Hindlimb muscle (tissue), 1 donor: ENCODE measurements at places on chromosomes 4 and X. TPM values are rescaled to one million over a fixed set of nuclear protein-coding genes. Genes with fewer than 3 reads are reported as not detected.

DNA sequence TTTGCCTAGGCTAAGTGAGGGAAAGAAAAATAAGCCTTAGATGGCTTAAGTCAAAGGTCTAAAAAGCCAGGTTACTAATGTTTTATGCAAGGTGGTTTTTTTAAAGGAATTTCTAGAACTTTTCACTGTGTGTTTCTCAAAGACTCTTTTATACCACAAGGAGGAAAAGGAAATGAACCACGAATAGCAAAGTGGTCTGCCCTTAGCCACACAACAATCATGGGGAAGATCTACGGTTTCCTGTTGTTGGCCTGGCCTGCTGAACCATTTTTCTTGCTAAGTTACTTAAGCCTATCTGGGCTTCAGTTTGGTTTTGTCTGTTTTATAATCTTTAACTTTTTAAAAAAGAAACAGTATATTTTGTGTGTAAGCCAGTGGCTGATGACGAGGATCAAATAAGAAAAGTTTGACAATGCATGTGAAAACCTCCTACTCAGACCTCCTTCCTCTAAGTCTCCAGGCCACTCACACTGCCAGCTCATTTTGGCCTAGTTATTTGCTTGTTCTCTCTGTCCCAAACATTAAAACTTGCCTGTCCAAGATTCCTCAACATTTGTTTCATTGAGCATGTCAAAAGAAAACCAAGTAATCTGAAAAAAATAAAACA is 56.7 kb upstream of the COL25A1 start:
- DNase-seq = no peak

- no peak for DNase-seq
Observed at GRCh38 chrX:46876901-46877300, 35.3 kb upstream of the JADE3 start.

ODAPH gene
- not detected for polyA plus RNA-seq

- no peak for DNase-seq
Observed at GRCh38 chr4:3516061-3516835, 16.0 kb downstream of the LRPAP1 start.

- no peak for DNase-seq
Observed at GRCh38 chr4:11842620-11843263, 414.0 kb upstream of the HS3ST1 start.

NLGN4X gene
- 2.5 TPM for polyA plus RNA-seq

DNA sequence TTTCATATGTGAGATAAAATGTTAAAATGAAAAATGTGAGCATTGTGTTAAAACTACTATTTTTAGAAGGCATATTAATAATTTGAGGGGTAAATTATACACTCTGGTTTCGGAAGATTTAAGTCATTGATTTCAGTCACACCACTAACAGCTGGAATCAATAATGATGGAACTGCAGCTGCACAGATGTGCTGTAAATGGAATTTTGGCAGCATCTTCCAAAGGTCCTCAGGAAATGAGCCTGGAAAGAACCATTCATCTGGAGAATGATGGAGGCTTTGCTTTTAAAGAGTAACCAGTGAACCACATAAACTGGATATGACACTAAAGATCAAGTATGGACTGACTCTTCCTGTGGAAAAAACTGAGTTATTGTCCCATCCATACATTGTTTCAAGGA is 759.0 kb upstream of the EPHA5 start:
- peak; percentile 11 for DNase-seq

MAGEB2 gene
- not detected for polyA plus RNA-seq

TXK gene
- polyA plus RNA-seq = 0.65 TPM

DNA sequence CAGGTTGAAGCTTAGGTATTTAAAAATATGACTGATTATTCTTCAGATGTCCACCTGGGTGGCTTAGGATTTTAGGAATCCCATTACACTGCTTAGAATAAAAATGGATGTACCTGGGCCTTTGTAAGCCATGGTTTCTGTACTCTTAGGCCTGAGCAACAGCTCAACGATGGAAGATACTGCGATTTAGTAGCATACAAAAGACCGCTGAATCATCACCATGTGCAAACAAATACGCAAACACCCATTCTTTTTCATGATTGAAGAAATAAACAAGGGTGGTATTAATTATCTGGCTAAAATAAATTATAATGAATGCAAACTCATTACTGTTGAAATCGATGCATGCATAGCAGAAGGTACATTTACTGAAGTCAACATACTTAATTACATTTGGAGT is 188.9 kb downstream of the ZNF330 start:
- DNase-seq = no peak

P2RY8 gene
- polyA plus RNA-seq = 1.9 TPM

- no peak for DNase-seq
Observed at GRCh38 chrX:123665197-123665596, 67.7 kb downstream of the THOC2 start.

DNA sequence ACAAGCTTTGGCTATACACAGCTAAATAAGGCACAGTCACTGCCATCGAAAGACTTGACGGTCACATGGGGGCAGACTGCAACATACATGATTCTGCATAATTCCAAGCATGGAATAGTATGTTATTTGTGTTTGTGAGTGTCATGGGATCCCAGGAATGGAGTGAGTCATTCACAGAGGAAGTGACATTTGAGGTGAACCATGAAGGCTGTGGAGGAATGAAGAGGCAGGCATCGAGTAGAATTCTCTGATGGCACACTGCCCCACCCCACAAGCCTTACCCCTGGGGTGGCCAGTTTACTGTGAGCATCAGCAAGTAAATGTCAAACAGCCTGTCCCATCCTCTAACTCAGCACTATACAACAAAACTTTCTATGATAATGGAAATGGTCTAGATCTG is 619.7 kb downstream of the MID1IP1 start:
- DNase-seq = no peak

LRP2BP gene
- polyA plus RNA-seq = 4.7 TPM

DNA sequence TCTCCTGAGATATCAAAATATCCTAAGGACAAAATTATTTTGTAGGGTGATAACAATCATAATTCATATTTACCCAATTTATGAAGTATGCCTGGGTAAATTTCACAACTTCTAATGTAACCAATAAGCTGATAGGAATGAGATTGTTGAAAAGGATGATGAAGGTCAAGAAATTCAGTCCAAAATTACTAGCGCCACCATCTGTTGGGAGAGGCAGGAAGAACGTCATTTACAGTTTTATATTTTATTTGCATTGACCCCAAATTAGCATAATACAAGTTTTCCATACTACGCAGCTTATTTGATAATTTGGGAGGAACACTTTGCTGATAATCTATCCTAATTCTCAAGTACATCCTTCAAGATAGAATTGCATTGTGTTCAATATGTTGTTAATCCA is 78.7 kb downstream of the ATP8A1 start:
- no peak for DNase-seq

KIT gene
- 7.6 TPM for polyA plus RNA-seq

DNA sequence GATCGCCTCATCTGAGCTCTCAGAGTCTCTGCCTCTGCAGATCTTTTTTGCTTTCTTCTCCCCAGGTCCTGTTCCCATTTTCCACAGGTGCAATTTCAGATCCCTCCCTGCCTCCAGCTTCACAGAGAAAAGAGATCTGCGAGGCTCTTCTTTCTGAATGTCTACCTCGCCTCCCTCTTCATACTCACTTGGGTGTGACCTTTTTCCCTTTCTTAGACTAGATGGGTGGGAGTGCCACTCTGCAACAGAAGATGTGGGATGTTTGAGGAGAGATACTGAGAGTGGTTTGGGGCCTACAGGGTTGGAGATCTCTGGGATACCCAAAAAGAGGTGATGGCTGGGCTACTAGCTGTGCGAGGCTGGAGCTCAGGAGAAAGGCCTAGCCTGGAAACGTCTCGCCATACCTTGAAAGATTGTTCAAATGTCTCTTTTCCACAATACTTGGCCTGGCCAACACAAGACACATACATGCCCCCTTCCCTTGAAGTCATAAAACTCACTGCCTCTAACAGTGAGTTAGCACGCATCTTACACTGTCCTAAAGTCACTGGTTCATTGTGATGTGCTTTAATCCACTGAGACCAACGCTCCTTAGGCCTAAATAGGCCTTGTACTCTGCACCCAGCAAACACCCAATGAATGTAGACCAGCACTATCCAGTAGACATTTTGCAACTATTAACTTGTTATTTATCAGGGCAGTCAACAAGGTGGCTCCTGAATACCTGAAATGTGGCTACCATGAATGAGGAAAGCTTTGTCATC is 33.6 kb downstream of the IRF2 start:
- no peak for DNase-seq

SHOX gene
- 3.0 TPM for polyA plus RNA-seq

GRCh38 chr4:10743357-10743756 is 58.8 kb upstream of the CLNK start:
- no peak for DNase-seq

CT47C1 gene
- polyA plus RNA-seq = not detected

- DNase-seq = no peak
Observed at GRCh38 chr4:15109600-15109999, 107.3 kb downstream of the CPEB2 start.

DNA sequence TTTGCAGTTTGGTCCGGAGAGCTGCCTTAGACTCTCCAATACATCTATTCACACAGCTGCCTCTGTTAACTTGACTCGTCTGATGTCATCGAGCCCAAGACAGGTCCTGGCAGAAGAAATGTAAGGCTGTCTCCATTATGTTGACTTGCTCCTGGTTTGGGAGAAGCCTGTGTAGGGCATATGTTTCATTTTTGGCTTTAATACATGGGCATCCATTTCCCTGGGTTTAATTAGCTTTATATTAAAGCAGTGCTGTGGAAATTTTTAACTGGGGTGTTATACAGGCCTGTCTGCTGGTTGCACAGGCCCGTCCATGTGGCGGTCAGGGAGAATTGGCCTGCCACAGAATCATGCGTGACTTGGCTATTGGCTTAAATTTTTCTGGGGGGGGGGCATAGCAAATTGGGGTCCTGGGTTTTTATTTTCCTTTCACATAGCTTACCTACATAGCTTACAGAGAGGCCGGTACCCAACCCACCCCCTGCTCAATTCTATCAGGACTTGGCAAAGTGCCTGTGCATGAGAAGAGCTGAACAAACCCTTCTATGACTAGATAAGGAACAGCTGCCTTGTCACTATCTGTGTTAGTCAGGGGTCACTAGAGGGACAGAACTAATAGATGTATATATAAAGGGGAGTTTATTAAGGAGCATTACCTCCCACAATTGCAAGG is 123.5 kb upstream of the WDR1 start:
- no peak for DNase-seq

DNA sequence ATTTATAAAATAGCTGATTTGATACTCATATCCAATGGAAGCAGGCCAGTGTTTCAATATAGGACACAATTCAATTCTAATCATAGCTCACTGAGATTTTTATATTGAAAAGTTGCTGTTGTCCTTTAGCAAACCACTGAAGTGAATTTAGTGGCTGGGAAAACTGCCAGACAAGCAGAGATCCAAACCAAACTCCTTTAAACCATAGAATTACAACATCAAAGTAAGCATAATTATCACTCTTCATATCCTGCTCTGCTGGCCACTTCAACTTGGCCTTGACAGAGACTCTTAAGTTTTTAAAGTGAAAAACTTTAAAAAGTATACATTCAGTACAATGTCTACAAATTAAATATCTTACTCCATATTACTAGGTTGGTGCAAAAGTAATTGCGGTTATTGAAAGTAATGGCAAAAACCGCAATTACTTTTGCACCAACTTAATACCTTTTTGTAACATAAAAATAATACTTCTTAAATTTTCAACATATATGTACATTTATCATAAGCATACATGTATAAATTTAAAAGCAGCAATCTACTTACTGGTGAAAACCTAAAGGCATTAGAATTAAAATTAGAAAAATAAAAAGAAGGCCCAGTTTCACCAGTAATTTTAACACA is 433.0 kb downstream of the PCDH10 start:
- no peak for DNase-seq

MAP3K15 gene
- polyA plus RNA-seq = 0.54 TPM

NUP62CL gene
- 0.98 TPM for polyA plus RNA-seq

DNA sequence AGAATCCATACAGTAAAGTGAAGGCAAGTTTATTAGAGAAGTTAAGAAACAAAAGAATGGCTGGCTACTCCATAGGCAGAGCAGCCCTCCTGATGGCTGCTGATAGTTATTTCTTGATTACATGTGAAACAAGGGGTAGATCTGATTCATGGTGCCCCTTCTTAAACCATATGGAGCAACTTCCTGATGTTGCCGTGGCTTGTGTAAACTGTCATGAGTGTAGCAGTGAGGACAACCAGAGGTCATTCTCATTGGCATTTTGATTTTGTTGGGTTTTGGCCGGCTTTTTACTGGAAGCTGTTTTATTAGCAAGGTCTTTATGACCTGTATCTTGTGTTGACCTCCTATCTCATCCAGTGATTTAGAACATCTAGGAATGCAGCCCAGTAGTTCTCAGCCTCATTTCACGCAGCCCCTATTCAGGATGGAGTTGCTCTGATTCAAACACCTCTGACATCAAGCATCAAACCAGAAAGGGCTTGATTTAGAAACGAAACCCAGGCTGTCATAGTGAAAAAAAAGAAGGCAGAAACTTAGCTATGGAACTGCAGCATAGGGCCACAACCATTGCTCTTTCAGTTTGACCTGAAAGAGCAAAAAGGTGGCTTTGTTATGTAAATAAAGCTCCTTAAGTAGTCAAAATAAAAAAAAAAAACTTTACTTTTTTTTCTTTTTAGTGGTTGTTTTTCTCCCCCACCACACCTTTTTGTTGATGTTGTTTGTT is 37.8 kb downstream of the SPCS3 start:
- no peak for DNase-seq

- no peak for DNase-seq
Observed at GRCh38 chr4:15755321-15756155, 22.6 kb upstream of the CD38 start.

BEX1 gene
- 0.34 TPM for polyA plus RNA-seq

DUSP9 gene
- 0.14 TPM for polyA plus RNA-seq
